ENCODE measurements at places on chromosomes 11 and 22.

DNA sequence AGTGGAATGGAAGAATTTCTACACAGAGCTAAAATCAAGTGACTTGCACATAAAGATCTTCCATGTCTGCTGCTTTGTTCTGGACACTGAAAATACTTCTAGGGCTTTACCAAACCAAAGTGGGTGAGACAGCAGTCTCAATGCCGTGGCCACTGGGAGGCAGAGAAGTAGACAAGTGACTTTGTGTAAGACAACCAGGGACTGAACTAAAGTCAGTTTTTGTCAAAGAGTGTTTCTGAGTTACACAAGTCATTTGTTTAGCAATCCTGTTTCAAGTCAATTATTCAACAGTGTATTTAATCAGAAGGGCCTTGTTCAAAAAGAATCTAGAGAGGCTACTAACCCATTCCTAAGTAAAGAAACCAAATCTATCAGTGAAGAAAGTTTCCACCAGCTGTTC, 46.6 kb downstream of the TCP11L1 start:
- no peak for DNase-seq

GRCh38 chr22:20859615-20860014, 808 bp downstream of the SNAP29 start:
- DNase-seq = no peak

GRCh38 chr22:31695423-31695822, 33.4 kb upstream of the PISD start:
- no peak for DNase-seq

DNA sequence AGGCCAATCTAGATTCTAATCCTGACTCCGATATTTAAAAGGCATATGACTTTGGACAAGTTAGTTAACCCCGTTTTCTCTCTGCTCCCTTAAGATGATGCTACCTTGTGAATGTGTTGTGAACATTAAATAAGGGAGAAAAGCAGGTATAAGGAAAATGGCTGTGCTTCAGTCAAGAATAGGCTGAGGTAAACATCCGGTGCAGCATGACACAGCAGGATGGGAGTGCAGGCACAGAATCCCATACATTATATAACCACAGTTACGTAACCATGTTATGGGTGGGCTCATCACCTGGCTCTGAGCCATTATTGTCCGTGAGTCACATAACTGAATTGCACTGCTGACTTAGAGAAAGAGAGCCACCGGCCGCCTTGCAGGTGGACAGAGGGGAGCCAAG, 382.2 kb upstream of the ANO5 start:
- DNase-seq = no peak

GRCh38 chr22:20588092-20588842, 80.9 kb downstream of the MED15 start:
- DNase-seq = no peak

- peak; percentile 75 for DNase-seq
These were observed 407.6 kb upstream of the CADM1 start for GRCh38 chr11:115911613-115912346.

DNA sequence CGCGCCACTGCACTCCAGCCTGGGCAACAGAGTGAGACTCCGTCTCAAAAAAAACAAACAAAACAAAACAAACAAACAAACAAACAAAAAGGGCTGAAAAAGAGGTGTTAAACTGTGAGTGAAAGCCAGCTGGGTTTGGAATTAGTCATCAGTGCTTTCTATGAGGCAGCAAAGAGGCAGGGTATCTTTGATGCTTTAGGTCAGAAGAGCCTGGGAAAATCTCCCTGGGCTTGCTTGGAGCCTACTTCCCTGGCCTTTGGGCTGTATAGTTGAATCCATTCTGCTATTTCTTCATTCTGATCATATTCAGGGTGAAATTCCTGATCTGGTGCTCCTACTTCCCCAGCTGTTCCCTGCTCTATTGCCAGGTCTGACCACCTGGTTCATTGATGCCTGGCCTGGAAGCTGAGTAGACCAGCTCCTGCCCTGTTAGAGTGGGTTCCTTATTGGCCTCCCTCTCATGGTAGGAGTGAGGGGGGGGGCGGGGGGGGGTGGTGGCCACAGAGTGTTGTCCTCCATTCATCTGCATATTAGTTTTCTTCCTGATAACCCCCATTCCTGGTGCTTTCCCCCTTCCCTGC, 65.6 kb downstream of the INSC start:
- DNase-seq = no peak

DNA sequence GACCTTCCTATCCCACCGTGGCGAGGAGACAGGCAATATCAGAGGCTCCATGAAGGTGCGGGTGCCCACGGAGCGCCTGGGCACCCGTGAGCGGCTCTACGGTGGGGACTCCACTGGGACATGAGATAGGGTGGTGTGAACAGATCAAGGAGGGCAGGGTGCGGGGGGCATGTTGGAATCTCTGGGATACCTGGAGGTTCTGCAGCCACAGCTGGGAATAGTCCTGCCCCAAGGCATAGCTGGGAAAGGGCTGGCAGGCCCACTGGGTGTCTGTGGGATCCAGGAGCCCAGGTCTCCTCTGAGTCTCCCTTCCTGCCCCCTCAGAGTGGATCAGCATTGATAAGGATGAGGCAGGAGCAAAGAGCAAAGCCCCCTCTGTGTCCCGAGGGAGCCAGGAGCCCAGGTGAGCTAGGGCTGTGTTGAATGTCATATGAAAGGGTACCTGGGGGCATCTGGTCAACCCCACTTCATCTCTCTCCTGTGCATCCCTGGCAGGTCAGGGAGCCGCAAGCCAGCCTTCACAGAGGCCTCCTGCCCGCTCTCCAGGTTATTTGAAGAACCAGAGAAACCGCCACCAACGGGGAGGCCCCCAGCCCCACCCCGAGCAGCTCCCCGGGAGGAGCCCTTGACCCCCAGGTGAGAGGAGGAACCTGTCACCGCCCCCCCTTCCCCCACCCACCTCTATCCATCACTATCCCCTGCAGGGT, 8.5 kb downstream of the PHOX2A start:
- DNase-seq = no peak

GRCh38 chr11:104075706-104076105, 39.3 kb downstream of the DDI1 start:
- no peak for DNase-seq

DNA sequence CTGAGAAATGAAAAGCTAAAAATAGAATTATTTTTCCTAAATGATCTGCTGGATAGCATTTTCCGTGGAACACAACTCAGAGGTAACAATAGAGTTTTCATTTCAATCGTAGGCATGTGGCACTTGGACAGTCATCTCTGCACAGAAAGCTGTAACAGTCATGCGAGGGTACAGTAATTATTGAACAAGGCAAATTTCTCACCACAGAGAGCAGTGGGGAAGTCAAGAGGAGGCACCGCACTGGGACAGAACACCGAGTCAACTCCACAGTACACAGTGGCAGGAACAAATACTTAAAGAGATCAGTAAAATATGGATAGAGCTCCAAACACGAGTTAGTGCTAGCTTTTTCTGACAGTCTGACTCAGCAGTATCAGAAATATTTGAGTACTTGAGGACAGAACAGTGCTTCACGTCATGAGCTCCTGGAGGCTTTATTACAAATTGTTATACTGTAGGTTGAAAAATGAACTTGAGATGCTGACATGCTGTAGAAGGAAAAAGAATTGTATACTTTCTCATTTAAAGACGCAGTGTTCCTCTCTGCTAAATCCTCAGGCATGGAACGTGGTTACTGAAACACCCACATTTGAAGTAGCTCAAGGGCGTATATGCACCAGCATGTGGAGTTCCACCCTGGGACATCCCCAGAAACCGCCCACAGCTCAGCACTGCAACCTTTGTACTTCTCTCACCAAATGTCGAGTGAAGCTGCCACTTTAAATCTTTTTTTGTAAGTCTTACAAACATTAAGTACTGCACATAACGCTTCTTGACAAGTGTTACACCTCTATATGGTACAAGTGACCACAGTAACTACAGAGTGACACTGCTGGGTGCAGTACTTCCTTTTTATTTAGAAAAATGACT, 27.4 kb upstream of the YPEL1 start:
- no peak for DNase-seq

DNA sequence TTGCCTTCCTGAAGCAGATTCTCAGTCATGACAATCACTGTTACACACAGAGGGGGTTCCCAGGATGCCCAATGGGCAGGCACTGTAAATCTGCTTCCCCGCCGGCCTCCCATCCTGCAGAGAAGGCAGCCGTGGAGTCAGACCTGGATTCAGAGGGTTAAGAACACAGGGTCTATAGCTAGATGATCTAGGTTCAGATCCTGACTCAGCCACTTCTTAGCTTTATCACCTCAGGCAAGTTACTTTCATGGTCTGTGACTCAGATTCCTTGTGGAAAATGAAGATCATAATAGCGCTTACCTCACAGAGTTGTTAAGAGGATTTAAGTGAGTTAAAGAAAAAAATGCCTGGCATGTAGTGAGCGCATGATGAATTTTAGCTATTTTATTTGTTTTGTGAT, 95.9 kb downstream of the TIMP3 start:
- DNase-seq = no peak

GRCh38 chr22:35839841-35840301, 122.2 kb downstream of the APOL5 start:
- DNase-seq = no peak

DNA sequence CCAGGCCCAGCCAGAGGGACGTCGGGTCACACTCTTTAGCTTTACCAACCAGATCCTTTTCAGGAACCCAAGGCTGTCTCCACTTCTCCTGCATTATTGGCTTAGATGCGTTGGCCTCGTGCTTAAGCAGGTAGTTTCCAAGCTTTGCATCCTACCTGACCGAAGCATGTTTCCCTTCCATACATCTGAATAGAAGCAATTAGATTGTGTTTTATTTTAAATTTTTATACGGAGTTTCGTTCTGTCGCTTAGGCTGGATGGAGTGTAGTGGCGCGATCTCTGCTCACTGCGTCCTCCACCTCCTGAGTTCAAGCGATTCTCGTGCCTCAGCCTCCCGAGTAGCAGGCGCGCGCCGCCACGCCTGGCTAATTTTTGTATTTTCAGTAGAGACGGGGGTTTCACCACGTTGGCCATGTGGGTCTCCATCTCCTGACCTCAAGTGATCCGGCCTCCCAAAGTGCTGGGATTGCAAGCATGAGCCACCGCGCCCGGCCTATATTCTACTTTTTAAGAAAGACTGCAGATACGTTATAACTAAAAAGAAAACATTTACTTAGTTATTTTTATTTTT, 677 bp downstream of the DYNC2H1 start:
- no peak for DNase-seq

DNA sequence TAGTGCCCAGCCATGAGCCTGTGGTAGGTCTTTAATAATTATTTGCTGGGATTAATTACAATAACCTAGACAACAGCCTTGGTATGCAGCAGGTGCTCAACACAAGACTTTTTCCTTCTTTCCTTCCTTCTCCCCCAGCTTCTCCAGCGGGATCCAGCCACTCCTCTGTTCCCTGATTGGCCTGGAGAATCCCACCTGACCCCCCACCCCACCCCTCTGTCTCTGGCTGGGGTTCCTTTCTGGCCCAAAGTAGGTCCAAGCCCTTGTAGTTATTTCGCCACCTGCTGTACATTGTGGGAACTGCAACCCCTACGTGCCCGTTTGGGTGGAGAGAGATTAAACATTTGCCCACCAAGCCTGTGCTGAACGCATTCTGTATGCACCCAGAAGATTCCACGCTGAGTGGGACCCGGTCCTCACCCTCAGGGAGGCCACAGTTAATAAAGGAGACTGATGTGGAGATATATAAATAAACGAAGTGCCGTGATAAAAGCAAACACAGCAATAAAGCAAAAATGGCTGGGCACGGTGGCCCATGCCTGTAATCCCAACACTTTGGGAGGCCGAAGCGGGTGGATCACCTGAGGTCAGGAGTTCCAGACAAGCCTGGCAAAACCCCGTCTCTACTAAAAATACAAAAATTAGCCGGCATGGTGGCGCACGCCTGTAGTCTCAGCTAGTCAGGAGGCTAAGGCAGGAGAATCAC, 32.1 kb upstream of the DGKZ start:
- DNase-seq = peak; percentile 71
